ENCODE measurements at places on chromosomes 13 and 19.
A peak's percentile ranks its signal among the peaks of the same experiment; 100 is the strongest.

DNA sequence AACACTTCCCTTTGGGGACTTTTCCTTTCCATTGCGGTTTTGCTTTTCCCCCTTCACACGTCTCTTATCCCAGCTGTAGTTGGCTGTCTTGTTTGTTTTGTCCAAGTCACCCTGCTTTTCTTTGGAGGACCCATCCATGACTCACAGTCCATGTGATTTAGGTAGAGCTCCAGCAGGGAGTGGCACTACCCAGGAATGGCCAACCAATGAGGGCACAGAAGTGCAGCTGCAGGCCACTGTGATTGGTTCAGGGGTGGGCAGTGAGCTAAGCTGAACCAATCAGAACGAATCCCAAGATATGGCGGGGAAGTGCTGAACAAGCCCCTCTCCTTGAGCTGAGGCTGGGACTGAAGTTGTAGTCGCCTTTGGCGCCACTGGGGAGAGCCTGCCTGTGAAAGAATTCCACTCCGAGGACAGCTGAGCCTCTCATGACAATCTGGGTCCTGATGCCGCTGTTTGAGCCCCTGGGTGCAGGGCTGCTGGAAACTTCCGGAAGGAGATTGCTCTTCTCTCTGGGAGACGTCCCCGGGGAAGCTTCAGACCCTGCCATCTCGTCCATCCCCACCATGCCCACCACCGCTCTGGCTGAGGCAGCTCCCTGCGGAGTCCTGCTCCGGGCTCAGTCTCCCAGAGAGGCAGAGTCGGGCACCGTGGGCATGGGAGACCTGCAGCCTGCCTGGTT lies 62.9 kb upstream of the URI1 start:
- DNase-seq = peak; percentile 68

GRCh38 chr19:5495792-5496191 lies 40.6 kb downstream of the ZNRF4 start:
- DNase-seq = no peak

DNA sequence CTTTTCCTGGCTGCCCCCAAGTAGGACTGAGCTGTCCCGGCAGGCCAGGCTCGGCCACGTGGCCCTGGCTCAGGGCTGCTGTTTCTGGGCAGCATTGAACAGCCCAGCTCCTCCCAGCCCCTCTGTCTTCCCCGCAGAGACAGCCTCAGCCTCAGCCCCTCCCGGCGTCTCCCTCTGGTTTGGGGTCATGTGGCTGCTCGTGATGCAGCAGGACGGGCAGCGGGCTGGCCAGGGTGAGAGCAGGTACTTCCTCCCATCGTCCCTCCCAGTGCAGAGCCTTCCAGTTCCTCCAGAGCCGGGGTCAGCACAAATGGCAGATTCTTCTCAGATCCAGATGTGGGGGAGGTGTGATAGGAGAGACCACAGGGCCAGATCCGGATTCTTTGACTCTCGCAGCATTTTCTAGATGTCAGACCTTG lies 114.6 kb downstream of the KDM4B start:
- peak; percentile 81 for DNase-seq

DNA sequence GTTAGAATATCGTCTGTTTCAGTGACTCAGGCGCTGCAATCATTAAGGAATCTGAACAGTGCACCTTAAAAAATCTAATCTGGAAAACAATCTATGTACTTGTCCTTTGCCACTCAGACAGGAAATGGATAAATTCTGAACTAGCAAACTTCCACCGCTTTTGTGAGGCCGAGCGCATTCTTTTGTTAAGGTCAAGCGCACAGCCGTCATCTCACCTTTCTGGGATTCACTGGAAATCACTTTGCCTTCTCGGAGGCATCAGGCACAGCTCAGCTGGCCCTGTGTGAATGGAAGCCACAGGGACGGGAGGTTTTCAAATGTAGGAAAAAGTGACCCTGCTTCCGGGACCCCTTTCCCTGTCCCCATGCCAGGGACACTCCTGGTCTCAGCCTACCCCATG lies 28.2 kb upstream of the SPACA7 start:
- peak; percentile 48 for DNase-seq

- DNase-seq = no peak
These were observed 1089.3 kb downstream of the EFNB2 start for GRCh38 chr13:105446197-105446596.

- DNase-seq = no peak
These were observed 20.7 kb downstream of the KLK5 start for GRCh38 chr19:50932018-50932689.

- no peak for DNase-seq
These were observed 42.4 kb downstream of the ZC3H13 start for GRCh38 chr13:46010148-46010547.

GRCh38 chr19:46131485-46132143 lies 7.1 kb upstream of the IGFL3 start:
- DNase-seq = no peak

DNA sequence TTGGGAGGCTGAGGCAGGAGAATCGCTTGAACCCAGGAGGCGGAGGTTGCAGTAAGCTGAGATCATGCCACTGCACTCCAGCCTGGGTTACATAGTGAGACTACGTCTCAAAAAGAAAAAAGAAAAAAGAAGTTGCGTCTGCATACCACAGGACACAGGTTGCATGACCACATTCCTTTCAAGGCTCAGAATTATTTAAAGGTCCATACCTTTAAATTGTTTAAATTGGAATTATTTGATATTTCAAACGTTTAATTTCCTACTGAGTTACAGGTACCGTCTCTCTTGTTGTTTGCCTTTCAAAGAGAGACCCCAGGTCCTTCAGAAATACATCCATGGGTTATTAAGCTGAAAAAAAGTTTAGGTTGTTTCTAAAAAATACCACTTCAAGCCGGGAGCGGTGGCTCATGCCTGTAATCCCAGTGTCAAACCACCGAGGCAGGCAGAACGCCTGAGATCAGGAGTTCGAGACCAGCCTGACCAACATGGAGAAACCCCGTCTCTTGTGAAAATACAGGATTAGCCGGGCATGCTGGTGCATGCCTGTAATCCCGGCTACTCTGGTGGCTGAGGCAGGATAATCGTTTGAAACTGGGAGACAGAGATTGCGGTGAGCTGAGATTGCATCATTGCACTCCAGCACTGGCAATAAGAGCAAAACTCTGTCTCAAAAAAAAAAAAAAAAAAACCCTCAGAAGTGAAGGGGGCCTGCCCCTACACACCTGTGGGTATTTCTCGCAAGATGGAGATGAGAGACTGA lies 18.6 kb downstream of the ZNF816 start:
- DNase-seq = no peak

DNA sequence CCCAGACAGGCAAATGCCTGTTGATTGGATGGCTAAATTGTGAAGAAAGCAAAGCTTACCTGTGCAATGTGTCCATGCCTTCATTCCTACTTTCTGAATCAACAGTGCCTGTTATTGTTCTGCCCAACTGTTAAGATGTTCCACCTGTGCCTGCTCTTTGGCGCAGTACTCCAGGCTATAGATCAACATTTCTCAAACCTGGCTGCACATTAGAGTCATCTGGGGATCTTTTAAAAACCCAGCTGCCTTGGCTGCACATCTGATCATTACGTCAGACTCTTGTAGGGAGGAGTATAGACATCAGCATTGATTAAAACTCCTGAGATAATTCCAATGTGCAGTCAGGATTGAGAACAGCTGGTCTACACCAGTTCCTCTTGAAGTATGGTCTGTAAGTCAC lies 16.2 kb upstream of the CPB2 start:
- no peak for DNase-seq

DNA sequence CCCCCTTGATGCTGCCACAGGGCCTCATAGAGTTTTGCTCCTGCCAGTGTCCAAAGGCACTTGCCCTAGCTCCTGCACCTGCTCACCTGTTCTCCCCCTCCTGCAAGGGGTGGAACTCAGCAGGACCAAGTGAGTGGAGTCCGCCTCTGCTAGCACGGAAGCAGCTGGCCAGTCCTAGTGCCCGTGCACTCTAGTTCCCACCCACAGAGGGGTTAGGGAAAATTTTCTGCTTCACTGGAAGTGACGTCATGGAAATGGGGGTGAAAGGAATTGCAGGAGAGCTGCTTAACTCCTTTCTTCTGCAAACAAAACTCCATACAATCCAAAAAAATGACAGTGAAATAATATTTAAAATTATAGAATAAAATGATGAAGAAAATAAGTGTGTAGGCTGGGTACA lies 609.7 kb upstream of the SLITRK1 start:
- DNase-seq = no peak

- DNase-seq = peak; percentile 64
These were observed 1.6 kb downstream of the WDR88 start for GRCh38 chr19:33133438-33134031.

DNA sequence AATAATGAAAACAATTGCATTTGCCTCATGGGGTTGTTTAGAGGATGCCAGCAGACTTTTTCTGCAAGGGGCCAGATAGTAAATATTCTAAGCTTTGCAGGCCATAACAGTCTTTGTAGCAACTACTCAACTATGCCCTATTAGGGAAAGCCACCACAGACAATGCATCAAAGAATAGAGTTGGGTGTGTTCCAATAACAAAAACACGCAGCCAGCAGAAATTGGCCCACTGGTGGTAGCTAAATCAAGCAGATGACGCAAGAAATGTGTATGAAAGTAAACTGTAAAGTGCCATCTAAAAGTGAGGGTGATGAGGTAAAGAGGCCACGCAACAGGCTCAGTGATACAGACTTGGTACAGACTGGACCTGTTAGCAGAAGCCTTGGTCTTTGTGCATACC lies 75.2 kb upstream of the SIAH3 start:
- no peak for DNase-seq

GRCh38 chr19:868458-869244 lies 9.2 kb downstream of the CFD start:
- no peak for DNase-seq

DNA sequence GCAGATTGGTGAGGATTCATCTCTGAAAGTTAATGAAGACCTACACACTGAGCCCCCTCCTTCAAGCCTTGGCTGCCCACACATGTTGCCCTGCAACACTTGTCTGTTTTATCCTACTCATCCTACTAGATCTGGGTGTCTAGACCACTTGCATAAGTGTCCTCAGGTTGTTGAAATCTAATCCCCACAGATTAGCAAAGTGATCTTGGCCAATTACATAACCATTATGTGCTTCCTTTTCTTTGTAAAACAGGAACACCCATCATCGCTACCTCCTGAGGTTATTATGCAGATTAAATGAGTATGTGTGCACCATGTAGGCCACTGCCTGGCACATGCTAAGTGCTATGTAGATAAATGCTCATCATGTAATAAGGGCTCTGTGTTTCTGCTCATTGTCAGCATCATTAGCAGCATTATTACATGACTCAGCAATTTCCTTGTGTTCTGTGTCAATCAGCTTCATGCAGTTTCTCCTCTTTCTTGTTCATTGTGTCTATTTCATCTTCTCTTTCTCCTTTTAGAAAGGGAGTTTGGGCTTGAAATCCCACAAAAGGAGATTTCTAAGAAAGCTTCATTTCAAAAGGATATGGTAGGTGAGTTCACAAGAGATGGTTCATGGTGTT lies 15.1 kb downstream of the ZNF175 start:
- no peak for DNase-seq

DNA sequence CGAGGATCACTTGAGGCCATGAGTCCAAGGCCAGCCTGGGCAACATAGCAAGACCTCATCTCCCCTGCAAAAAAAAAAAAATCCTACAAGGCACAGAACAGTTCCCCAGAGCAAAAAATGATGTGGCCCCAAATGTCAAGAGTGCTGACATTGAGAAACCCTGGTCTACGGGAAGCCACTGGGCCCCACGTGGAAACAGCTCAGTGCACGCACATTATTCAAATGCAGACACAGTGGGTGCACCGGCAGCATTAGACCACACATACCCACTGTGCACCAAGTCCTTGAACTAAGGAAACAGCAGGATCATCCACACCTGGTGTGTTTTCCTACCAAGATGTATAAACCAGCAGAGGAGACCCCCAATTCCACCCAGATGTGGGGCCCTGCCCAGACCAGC lies 35.0 kb upstream of the ADGRE5 start:
- DNase-seq = no peak

- peak; percentile 29 for DNase-seq
These were observed 63.4 kb downstream of the PEPD start for GRCh38 chr19:33458171-33458633.

DNA sequence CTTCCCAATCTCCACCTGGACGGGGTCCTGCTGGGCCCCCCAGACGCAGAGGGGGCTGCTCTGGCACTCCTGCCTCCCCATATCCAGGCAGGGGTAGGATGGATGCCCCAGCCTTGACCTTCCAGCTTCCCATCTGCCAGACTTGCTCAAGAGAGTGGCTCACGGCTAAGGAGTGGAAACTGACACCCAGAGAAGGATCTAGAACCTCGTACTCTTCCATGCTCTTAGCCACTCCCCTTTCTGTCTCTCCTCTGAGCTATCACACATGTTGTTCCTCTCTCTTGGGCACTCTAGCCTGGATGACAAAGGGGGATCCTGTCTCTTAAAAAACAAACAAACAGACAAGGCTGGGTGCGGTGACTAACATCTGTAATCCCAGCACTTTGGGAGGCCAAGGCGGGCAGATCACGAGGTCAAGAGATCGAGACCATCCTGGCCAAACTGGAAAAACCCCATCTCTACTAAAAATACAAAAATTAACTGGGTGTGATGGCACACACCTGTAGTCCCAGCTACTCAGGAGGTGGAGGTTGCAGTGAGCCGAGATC lies 12.2 kb upstream of the FUT5 start:
- DNase-seq = no peak

DNA sequence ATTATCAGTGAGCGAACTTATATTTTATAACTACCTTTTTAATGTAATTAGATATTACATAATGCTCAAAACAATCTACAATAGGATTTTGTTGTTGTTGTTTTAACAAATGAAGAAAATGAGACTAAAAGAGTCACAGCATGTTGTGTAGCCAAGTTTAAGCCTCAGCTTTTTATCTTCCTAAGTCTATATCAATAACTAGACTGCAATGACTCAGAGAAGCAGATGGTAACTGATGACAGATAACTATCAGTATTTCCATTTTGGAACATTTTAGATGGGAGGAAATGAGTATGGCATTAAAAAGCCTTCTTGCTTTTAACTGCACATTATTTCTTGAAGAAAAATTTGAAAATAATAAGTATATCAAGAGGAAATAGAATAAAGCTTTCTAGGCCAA lies 825.2 kb downstream of the SLITRK1 start:
- DNase-seq = no peak

DNA sequence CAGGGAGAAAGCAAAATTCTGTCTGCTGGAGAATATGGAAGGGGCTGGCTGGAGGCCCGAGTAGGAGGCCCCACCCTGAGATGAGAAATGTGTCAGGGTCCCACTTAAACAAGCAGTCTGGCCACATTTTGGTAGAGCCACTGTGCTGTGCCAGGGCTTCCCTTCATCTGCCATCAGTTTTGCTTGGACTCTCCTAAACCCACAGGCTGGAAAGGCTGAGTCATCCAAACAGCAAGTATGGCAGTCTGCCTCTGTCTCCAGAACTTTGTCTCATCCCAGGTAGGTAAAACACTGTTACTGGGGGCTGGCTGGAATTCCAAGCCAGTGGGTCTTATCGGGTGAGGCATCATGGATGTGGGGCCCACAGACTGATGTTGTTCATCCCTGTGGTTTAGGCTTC lies 1390.6 kb downstream of the UQCRFS1 start:
- DNase-seq = no peak
